ENCODE measurements at places on chromosomes 5 and 9. TPM values are rescaled to one million over a fixed set of nuclear protein-coding genes. Genes with fewer than 3 reads are reported as not detected.

- no peak for DNase-seq
Observed at GRCh38 chr9:27437652-27438373, 86.3 kb upstream of the IFNK start.

DNA sequence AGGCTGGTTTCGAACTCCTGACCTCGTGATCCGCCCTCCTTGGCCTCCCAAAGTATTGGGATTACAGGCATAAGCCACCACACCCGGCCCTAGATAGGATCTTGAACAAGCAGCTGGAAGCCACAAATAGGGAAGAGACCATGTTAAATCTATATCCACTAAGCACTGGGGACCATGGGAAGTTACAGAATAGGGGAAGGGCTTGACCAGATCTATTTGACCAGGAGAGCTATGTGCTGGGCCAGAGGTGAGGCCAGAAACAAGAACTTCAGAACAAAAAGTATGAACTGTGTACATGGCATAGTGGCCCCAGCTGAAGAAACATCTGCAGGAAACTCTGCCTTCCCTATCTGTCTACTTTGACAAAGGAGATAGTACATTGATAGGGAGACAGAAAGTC lies 10.8 kb downstream of the KLF4 start:
- DNase-seq: no peak

The PAEP gene
- total RNA-seq: not detected

DNA sequence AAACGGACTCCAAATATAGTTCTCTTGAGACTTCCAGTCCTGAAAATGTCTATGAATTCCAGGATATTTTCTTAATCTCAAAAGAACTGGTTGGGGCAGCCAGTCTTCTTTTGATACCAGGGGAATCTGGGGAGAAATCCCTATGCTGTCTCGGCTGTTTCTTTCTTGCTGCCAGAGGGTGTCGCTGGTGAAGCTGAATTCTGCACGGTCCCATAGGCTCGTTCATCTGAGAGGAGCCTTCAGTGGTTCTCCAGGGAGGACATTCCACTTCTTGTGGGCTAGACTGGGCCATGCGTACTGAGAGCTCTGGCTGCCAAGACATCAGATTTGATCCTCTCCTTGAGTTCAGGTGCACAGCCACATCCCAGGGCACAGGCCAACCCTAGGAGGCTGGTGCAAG lies 155.0 kb upstream of the CLINT1 start:
- DNase-seq: peak; percentile 27

DNA sequence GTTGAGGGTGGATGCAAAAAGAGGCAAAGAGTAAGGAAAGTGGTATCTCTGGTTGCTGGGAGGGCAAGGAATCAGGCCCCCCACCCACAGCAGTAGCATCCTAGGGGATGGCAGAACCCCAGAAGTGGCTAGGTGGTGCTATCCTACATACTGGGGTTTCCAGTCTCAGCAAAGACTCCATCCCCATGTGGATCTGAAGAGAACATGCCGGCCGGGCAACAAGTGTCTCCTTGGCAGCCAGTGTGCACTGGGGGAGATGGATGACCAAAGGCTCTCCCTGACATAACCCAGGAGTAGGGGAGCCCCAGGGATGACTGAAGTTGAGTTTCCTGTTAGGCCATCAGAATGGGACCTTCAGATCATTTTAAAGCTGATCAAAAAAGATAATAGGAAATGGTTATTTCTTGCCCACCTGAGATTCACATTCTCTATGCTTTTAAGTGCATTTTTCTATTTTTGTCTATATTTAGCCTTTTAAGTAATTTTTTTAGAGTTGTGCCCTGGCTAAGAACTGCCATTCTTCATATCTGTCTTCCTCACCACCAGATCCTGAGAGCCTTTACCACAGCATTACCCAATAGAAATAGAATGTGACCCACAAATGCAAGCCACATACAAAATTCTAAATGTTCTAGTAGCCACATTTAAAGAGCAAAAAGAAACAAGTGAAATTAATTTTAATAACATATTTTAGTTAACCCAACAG lies 78.7 kb upstream of the SMIM23 start:
- no peak for DNase-seq

DNA sequence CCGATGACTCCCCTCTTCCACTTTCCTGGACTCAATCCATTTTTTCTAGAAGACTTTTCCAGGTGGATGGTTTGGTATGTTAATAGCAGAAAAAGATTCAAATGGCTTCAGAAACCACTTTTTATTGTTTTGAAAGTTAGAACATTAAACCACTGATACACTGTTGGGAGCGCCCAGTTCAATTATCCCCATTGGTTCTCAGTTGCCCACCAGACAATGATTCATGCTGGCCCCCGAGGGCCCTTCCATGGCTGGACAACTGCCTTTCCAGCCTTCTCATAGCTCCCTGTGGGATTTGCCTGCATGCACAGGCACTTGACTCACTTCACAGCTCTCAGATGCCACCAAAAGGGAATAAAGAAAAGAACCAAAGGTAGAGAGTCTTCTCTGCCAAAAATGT lies 21.3 kb upstream of the ANKRD34B start:
- DNase-seq: no peak

DNA sequence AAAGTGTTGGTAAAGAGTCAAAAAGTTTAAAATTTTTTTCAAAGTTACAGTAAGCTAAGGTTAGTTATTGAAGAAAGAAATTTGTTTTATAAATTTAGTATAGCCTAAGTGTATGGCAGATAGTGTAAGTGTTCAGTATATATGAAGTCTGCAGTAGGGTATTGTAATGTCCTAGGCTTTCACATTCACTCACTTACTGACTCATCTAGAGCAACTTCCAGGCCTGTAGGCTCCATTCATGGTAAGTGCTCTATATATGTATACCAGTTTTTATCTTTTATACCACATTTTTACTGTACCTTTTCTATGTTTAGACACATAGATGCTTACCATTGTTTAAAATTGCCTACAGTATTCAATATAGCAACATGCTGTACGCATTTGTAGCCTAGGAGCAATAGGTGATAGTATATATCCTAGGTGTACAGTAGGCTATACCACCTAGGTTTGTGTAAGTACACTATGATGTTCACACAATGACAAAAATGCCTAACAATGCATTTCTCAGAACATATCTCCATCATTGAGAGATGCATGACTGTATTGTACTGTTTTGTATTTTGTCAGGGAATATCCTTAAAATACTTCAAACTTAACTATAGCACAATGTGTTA lies 38.5 kb downstream of the CYSTM1 start:
- no peak for DNase-seq

The TAF1L gene
- not detected for total RNA-seq

DNA sequence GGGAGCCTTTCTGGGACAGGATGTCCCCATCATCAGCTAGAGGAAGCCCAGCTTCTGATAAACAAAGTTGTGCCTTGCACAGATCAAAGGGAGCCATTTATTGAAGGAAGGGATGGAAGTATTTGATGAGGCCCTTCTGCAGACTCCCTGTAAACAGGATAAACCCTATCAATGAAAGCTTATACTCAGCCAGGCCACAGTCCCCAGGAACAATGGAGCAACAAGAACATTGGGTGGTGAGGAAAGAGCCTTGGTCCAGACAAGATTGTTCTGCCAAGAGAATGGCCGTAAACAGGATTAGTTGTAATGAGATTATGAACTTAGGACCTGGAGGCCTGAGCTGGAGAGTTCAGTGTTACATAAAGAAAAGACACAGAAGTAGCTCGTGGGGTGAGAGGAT lies 40.5 kb upstream of the LIFR start:
- DNase-seq: no peak

The LCN1 gene
- not detected for total RNA-seq

The GPR151 gene
- not detected for total RNA-seq

DNA sequence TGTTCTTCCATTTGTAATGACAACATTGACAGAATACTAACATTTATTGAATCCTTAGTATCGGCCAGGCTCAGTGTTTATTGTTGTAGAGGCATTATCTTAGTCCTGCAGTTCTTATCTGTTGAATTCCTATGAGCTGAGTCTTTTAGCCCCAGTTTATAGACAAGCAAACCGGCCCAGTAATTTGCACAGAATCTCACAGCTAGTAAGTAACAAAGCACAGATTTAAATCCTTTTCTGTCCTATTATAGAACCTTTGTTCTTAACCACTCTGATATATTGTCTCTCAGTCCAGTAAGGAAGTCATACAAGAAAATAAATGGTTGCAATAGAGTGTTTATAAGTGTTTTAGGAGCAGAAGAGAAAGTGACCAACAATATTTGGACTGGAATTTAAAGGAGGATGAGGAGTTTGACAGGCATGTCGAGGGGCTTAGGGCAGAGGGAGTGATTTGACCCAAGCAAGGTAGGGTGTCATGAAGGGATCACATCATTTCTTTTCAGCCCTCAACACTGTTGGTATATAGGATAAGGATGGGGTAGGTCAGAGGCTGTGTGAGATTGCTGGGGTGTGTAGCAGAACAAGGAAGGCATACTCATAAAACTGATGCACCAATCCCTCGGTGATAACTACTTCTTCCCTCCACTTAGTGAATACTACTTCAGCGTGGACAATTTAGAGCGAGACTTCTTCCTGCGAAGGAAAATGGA lies 39.5 kb downstream of the LARP1 start:
- DNase-seq: no peak

GRCh38 chr5:129972465-129973141 lies 68.3 kb downstream of the CHSY3 start:
- DNase-seq: no peak

DNA sequence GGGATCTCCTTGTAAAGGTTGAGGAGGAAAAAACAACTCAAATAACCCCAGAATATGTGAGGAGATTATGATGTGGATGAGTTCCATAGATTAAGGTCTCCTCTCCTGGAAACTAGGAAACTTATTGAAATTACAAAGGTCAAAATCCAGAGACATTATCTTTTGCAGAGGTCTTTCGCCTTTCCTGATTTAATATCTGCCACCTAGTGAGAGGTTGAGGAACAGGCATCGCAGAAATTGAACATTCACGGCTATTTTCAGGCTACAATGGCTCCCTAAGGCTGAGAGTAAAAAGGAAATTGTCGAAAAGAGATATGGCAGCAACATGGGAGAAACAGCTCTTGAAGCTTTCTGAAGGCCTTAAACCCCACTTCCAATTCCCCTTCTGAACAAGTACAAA lies 127.5 kb upstream of the PLCXD3 start:
- DNase-seq: no peak

The HMMR gene
- 102 TPM for total RNA-seq

- no peak for DNase-seq
Observed at GRCh38 chr5:100560860-100561259, 25.7 kb downstream of the FAM174A start.

The ORM1 gene
- not detected for total RNA-seq

The ALDH1A1 gene
- total RNA-seq: not detected

The NOXA1 gene
- total RNA-seq: 1.7 TPM

The HTR1A gene
- total RNA-seq: not detected

DNA sequence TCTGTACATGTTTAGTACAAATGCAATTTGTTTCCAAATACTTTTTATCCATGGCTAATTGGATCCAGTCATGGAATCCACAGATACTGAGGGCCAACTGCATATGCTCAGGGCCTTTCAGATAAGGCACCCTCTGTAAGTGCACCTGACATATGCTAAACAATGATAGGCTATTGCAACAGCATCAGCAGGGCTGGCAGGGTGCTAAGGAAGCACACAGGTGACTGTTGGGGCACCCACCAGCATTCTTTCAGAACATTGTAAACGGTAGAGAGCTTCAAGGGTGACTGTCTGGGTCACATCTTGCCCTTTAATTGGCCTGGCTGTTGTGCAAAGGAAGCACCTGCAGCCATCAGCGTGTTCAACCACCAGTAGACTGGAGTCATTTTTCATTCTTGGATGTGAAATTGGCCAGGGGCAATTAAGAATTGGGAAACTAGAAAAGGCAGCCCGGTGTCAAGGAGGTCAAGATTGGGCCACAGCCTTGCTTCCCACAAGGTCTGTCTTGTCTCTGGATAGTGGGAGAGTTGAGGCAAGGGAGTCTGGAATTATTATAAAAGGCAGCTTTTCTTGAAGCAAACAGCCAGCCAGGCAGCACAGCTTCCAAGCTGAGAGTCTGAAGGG lies 129.3 kb upstream of the RAI14 start:
- no peak for DNase-seq

The CXCL14 gene
- total RNA-seq: not detected
